NAMALWA (cell line): ENCODE measurements at places on chromosomes 1 and 21.

- no peak for DNase-seq
Measured at GRCh38 chr1:41730806-41731205, 187.9 kb downstream of the HIVEP3 start.

GRCh38 chr1:230276401-230276800, 149.7 kb downstream of the PGBD5 start:
- no peak for DNase-seq

DNA sequence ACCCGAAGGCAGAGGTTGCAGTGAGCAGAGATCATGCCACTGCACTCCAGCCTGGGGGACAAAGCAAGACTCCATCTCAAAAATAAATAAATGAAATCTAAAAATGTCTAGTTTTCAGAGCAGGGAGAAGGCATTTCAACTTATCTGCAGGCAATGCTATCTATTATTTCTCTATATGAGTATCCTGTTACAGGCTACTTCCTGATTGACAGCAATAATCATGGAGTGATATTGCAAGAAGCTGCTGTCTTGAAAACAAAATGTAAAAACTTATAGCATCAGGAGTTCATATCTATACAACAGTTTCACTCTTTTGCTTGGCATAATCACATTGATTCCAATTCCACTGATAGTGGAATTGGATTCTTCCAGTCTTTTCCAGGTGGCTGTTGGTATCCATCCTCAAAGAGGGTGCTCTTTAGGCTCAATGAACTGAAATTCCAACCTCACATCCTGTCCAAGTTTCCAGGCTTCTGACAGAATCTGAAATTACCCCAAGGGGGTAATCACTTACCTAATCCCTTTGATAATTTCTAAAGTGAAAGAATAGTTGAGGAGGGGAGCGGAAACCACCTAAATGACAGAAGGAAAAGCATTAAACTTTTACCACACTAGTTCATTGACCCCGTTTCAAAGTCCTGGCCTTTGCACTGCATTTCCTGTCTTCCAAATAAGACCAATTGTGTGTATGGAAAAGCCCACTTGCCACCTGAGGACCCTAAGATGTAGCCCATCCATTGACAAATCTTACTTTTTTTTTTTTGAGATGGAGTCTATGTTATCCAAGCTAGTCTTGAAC, 107.6 kb downstream of the GLUL start:
- no peak for DNase-seq

DNA sequence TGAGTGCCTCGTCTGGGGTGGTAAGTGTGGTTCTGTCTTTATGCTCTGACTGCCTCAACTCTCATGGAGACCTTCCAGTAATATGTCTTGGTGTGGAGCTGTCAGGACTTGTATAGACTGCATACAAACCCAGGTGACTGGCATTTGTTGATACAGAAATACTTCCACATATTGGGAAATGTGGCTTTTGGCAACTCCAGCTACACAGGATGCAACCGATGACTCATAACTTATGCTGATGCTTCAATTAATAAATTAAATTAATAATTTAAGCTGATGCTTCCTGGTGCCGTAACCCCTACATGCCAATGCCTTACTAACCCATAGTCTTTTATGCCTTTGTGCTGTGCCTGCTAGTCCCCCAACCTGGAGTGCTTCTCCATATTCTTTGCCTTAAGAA, 72.3 kb upstream of the ARTN start:
- DNase-seq = no peak

GRCh38 chr1:201560328-201561194, 21.6 kb downstream of the NAV1 start:
- no peak for DNase-seq

- no peak for DNase-seq
Measured at GRCh38 chr21:42478504-42478903, 17.5 kb downstream of the RSPH1 start.

DNA sequence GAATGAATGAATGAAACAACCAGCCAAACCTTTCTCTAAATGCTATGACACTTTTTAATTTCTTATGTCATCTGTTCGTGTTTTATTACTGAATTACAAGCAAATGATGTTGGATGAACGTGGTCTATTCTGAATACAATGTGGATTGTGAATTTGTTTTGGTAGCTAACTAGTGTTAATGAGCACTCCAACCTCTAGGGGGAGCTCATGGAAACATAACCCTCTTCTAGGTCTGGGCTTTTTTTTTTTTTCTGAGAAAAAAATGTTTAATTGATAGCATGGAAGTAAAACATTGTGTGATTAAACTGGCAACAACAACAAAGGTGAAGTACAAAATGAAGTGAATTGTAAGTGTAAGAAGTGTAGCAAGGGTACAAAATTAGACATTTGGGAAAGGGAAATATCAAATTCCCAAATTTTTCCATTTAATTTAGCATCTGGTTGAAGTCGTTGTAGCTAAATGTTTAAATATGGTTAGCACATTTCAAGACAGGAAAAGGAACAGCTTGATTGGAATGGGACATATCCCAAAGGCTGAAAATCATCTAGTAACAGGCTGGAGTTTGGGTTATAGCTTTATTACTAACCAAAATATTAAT, 42.6 kb upstream of the PTGS2 start:
- peak; percentile 72 for DNase-seq
